H54 (cell line): ENCODE measurements at places on chromosomes 16 and 17.

GRCh38 chr16:47734081-47734857 is 273.1 kb downstream of the PHKB start:
- DNase-seq, result no peak

GRCh38 chr16:2838928-2839327 is 8.8 kb downstream of the ZG16B start:
- peak; percentile 75 for DNase-seq

DNA sequence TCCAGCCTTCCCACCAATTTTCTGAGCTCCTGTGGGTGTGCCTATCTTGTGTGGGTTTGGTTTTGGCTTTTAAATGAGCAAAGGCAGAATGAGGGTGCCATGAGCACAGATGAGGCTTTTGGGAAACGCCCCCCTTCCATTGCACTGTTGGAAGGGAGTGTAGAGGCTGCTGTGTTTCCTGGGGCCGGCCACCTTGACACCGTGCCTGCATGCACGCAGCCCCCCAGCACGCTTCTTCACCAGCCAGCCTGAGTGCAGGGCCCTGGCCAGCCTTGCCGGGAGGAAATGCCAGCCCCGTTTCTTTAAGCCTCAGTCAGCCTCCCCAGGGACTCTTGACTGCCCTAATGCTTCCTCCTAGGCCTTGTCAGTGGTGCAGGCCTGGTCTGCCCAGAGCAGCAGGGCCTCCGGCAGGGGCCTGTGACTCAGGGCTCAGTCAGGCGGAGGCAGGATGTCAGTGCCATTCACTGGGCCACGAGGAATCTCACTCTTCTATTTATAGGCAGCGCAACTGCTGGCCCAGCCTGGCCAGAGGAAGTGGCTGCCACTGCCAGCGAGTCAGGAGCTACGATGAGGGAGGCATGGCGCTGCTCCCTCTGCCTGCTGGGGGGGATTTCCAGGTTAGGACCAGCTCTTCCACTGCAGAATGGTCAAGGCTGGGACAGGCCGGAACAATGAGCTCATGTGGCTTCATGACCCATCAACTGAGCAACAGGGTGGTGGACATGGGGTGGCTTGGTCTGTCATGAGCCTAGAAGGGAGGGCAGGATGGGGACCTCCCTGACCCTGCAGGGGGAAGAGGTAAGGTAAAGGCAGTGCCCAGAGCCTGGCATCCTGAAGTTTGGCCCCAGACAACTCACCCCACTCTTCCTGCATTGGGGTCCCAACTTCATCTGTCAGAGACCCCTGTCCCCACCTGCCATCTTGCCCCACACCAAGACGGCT is 205.2 kb downstream of the RAB11FIP4 start:
- peak; percentile 77 for DNase-seq

DNA sequence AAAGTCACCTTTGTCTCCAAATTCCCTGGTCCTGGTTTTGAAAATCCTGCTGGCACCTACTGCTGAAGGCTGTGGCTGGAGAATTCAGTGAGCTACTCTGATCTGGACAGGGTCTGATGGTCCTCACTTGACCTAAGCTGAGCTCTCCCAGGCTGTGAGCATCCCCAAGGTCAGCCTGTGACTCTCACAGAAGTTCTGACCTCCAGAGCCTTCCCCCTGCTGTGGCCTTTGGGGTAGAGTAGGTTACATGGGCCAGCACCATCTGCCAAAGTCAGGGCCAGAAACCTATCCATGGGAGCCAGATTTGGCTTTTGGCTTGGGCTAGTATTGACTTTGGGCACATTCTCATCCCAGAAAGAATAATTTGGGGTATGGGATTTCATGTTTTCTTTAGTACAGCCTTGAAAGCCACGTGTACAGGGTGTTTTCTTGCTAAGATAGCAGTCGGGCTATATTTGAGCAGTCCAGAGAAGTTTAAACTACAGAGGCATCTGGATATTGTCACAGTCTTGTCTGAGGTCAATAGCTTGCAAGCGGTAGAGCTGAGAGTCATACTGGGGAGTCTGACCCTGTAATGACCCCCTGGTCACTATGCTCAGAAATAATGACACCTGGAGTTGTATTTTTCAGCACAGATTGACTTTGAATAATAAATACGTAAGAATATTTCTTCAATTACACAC is 6.2 kb upstream of the AGRP start:
- DNase-seq, result no peak

DNA sequence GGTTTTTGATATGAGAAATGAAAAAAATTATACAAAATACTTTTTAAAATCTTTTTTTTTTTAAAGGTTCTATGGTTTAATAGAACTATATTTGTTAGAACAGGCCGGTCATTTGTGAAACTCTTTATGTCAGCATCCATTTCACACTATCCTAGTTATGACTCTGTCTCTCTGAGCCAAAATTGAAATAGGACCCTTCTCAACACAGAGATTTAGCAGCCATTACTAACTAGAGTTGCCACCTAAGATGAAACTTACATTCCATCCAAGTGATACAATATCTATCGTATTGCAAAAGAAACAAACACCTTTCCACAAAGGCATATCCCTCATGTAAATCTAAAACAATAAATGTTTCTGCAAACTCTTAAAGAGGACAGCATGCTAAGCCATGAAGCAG is 249.8 kb downstream of the CDH11 start:
- DNase-seq, result no peak

DNA sequence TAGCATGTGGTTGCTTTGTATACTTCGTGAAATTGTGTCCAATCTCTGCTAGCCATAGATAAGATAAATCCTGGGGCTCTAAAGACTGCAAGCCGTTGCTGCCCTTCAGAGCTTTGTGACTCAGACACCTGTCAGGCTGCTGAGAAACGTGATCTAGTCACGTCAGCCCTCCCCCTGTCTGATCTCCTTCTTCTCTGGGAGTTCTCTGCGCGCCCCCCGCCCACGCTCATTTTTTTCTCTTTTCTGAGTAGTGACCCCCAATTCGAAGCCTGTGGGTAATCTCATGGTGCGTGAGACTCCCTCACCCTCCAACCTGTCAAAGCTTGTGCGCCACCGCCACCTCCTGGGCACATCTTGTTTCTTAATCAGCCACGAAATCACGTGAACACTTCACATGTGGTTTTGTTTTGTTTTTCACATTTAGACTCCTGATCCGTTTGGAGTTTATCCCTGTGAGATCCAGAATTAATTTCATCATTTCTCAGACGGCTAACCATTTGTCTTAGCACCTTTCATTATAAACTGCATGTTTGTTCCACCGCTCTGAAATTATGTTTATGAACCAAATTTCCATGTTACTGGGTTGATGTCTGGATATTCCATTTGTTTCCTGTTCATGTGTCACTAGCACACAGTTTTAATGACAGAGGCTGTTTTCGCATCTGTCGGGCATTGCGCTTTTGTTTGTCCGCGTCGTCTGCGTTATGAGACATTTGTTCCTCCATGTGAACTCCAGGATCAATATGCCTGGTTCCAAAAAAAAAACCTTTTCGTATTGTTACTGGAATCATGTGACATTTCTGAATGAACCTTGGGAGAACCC is 977 bp upstream of the ZNF778 start:
- peak; percentile 69 for DNase-seq

DNA sequence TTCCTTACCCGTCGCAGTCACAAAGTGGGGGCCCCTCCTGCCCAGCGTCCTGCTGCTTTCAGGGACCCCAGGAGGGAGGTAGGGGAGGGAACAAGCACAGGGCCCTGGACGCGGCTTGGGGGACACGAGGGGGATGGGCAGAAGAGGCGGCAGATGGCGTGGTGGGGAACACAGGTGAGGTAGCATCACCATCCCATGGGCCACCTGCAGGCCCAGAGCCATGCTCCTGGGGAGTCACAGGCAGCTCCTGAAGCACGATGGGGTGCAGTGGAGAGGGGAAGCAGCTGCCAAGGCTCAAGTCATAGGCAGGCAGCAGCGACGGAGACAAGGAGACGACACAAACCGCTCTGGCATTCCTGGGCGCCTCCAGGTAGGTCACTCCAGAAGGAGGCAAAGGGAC is 10.8 kb downstream of the UNKL start:
- no peak for DNase-seq

- DNase-seq, result peak; percentile 43
Measured at GRCh38 chr17:64507413-64507782, 621 bp downstream of the CEP95 start.

GRCh38 chr16:88533381-88533917 is 36.8 kb upstream of the ZC3H18 start:
- no peak for DNase-seq
